Activated CD4-positive, alpha-beta memory T cell treated with anti-CD3 and anti-CD28 coated beads for 36 hours (primary cell): ENCODE measurements at places on chromosomes 12 and 14.

DNA sequence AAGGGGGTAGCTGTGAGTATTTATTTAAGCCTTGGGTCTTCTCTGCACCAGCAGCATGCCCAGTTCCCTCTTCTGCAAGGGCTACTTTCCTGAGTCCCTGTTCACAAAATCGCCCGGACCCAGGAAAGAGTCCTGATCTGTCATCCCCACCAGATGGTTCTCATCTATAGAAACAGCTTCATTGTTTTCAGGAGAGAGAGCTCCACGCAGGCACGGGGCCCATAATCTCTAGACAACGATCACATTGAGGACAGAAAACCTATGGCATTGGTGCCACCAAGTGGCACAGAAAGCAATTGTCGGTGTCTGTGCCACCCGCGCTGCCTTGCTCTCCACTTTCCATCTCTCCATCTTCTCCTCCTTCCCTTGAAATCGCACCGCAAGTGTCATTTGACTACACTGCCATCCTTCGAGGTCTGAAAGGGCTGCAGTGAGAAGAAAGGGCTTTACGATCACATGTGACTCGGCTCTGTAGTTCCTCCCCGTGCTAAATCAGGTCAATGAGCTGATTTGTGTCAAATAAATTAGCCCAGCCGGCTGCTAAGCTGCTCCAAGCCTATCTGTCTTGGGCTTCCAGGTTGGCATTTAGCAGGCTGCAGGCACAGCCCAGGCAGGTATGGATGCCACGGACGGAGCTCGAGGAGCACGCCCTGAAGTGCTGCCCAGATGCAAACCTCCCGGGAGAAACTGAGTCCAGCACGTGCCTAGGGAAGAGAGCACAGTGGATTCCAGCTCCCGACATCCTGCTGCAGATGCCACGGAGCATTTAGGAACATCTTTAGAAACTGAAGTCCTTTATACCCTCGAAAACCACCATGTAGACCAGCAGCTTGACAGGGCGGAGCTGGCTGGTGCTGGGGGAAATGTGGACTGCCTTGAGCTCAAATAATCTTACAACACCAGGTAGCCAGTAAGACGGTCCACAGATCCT is 28.8 kb downstream of the SPRING1 start:
- H3K4me3 ChIP-seq: no peak overlapping the region
- H3K36me3 ChIP-seq: no peaks in the 10 kb centered on the region
- no peak overlapping the region for H3K27ac ChIP-seq
- H3K27me3 ChIP-seq: no peaks in the 10 kb centered on the region
- H3K4me1 ChIP-seq: peaks cover 7% of the 10 kb centered on the region

- H3K27ac ChIP-seq: peak overlapping the region; percentile 81
- DNase-seq: peak; percentile 93
- peaks cover 33% of the 10 kb centered on the region for H3K4me1 ChIP-seq
- H3K27me3 ChIP-seq: no peaks in the 10 kb centered on the region
- no peaks in the 10 kb centered on the region for H3K36me3 ChIP-seq
Observed at GRCh38 chr12:49945394-49946080, 5.0 kb upstream of the AQP2 start.

GRCh38 chr12:92558215-92558773 is 144.5 kb upstream of the PLEKHG7 start:
- H3K27ac ChIP-seq: no peak overlapping the region
- peak overlapping the region; percentile 65 for H3K4me3 ChIP-seq
- peaks cover 13% of the 10 kb centered on the region for H3K36me3 ChIP-seq
- DNase-seq: no peak

GRCh38 chr14:51479584-51480325 is 172.0 kb upstream of the FRMD6 start:
- no peak for DNase-seq
- H3K27ac ChIP-seq: no peak overlapping the region
- H3K4me1 ChIP-seq: no peaks in the 10 kb centered on the region
- H3K36me3 ChIP-seq: no peaks in the 10 kb centered on the region
- H3K4me3 ChIP-seq: no peak overlapping the region

GRCh38 chr12:1993871-1994371 is 10.3 kb downstream of the DCP1B start:
- no peaks in the 10 kb centered on the region for H3K27me3 ChIP-seq
- H3K4me1 ChIP-seq: peaks cover 40% of the 10 kb centered on the region
- H3K4me3 ChIP-seq: no peak overlapping the region
- peak; percentile 37 for DNase-seq
- H3K27ac ChIP-seq: peak overlapping the region; percentile 65

GRCh38 chr12:116818341-116818856 is 62.8 kb downstream of the HRK start:
- H3K27me3 ChIP-seq: no peaks in the 10 kb centered on the region
- peak overlapping the region; percentile 85 for H3K27ac ChIP-seq
- H3K4me1 ChIP-seq: peaks cover 15% of the 10 kb centered on the region
- peak overlapping the region; percentile 93 for H3K4me3 ChIP-seq

DNA sequence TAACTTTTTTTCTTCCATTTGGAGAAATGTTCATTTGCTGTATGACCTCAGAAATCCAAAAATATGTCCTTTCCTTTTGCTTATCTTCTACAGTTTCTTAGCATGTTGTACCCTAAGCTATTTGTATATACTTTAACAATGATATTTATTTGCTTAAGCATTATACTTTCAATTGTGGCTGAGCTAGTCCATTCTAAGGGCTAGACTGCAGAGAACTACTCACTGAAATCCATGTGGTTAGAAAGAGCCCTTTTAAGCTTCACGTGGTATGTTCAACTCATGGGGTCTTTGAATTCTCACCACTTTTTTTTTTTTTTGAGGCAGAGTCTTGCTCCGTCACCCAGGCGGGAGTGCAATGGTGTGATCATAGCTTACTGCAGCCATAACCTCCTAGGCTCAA is 122.5 kb downstream of the HMGA2 start:
- H3K4me1 ChIP-seq: no peaks in the 10 kb centered on the region
- H3K27me3 ChIP-seq: peaks cover 11% of the 10 kb centered on the region

DNA sequence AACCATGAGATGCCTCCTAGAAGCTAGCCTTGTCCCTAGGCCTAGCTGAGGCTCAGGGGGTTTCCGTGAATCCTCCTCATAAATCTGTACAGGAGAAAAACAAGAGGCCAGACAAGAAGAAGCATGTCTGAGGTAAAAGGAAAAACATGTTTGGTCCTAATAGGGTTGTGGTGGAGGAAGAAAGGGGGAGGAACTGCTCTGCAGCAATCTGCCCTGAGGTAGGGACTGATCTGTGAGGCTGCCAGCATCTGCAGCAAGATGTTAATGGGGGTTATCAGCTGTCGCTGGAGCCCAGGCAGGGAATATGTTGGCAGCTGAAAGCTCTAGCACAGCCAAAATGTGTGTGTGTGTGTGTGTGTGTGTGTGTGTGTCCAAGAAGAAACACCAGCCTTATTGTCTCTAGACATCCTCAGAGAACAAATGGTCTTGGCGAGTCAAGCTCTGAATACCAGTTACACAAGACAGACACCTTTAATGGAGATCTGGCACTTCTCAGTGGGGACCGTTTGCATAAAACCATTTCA is 218.5 kb downstream of the NUAK1 start:
- no peaks in the 10 kb centered on the region for H3K4me1 ChIP-seq
- H3K4me3 ChIP-seq: no peak overlapping the region
- H3K27ac ChIP-seq: no peak overlapping the region
- H3K36me3 ChIP-seq: no peaks in the 10 kb centered on the region
- no peak for DNase-seq

GRCh38 chr12:18895946-18896345 is 158.0 kb downstream of the CAPZA3 start:
- no peaks in the 10 kb centered on the region for H3K4me1 ChIP-seq
- H3K4me3 ChIP-seq: no peak overlapping the region
- DNase-seq: no peak
- no peak overlapping the region for H3K27ac ChIP-seq
- H3K27me3 ChIP-seq: peaks cover 3% of the 10 kb centered on the region

GRCh38 chr14:51792809-51793208 is 67.6 kb upstream of the GNG2 start:
- H3K36me3 ChIP-seq: no peaks in the 10 kb centered on the region
- DNase-seq: no peak
- no peak overlapping the region for H3K27ac ChIP-seq

DNA sequence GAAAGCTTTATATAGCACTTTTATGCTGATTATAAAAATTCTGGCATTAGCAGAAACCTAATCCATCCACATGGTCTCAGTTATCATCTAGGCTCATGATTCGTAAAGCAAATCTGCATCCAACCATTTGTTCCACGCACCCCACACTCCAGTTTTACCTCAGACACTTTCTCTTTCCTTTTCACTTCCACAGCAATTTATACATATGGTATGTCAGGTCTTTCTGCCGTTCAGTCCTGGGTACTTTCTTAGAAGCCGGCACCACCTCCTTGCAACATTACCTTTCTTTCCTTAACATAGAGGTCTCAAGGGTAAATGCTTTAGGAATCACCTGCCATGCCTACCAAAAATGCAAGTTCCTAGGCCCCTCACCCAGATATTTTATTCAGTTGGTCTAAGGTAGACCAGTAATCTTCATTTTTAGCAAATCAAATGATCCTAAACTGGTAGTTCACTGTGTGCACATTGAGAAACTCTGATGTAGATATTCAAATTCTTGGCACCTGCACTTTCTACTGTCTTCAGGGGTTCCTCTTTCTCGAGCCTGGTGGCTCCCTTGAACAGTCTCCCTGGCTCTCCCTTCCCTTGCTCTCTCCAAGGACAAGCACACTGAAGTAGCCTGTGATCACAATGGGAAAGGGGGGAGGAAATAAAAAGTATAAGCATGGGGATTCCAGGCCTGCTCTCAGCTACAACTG is 2.8 kb upstream of the KRAS start:
- H3K27ac ChIP-seq: no peak overlapping the region
- H3K4me3 ChIP-seq: no peak overlapping the region
- H3K36me3 ChIP-seq: peaks cover 3% of the 10 kb centered on the region
- peaks cover 19% of the 10 kb centered on the region for H3K4me1 ChIP-seq
- peak; percentile 16 for DNase-seq

GRCh38 chr12:74984631-74985030 is 225.0 kb downstream of the KCNC2 start:
- H3K4me1 ChIP-seq: no peaks in the 10 kb centered on the region
- no peak overlapping the region for H3K4me3 ChIP-seq
- H3K27ac ChIP-seq: no peak overlapping the region
- no peaks in the 10 kb centered on the region for H3K27me3 ChIP-seq
- no peak for DNase-seq

DNA sequence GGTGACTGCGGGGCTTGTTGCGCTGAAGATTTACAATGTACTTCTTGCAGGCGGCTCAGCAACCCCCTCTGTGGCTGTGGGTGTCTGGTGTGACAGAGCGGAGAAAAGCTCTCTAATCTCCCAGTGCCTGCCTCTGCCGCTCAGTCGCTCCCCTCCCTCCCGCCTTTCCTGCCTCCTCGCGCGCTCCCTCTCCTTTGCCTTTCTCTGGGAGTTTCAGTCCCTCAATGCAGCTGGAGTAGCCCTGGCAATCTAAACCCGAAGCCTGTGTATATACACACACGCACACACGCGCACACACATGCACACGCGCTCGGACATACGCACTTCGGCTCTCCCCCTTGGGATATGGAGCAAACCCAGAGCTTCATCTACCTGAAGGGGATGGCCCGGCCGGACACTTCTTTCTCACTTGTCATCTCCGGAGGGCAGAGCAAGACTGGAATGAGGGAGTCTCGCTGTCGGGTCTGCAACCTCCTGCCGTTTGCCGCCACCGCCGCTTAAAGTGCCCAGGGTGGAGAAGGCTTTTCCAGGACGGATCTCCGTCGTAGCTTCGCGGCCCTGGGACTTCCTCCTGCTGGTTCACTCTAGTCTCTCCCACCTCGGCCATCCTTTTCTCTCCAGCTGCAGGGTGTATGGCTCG is 599 bp upstream of the TRHDE start:
- H3K27me3 ChIP-seq: peaks cover 37% of the 10 kb centered on the region
- H3K4me3 ChIP-seq: no peak overlapping the region
- peaks cover 2% of the 10 kb centered on the region for H3K4me1 ChIP-seq

- peak; percentile 13 for DNase-seq
- peak overlapping the region; percentile 19 for H3K4me3 ChIP-seq
- H3K27ac ChIP-seq: no peak overlapping the region
- peaks cover 13% of the 10 kb centered on the region for H3K4me1 ChIP-seq
Observed at GRCh38 chr12:90102957-90103652, 394.5 kb upstream of the ATP2B1 start.

GRCh38 chr14:101241147-101241546 is 320.1 kb upstream of the DIO3 start:
- peaks cover 7% of the 10 kb centered on the region for H3K27me3 ChIP-seq
- no peaks in the 10 kb centered on the region for H3K36me3 ChIP-seq
- H3K4me3 ChIP-seq: no peak overlapping the region
- H3K27ac ChIP-seq: no peak overlapping the region
- H3K4me1 ChIP-seq: no peaks in the 10 kb centered on the region

GRCh38 chr12:64091186-64091585 is 130.9 kb downstream of the KICS2 start:
- H3K27ac ChIP-seq: no peak overlapping the region
- H3K4me3 ChIP-seq: no peak overlapping the region
- H3K36me3 ChIP-seq: no peaks in the 10 kb centered on the region
- no peaks in the 10 kb centered on the region for H3K4me1 ChIP-seq

DNA sequence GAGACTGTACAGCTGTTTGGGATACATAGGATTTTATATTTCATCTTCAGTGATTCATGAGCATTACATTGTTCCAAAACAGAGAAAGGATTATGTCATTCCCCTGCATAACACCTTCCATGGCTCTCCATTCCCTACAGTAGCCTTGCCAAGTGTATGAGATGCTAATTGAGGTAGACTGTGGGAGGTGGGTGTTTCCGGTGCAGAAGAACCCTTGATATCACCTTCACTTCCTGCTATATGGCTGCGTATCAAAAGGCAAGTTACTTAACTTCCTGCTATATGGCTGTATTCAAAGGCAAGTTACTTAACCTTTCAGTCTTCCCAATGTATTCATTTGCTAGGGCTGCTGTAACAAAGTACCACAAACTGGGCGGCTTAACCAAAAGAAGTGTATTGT is 11.2 kb downstream of the FAR2 start:
- no peak overlapping the region for H3K27ac ChIP-seq
- no peak overlapping the region for H3K4me3 ChIP-seq
- DNase-seq: peak; percentile 23
- H3K27me3 ChIP-seq: no peaks in the 10 kb centered on the region
- H3K4me1 ChIP-seq: peaks cover 26% of the 10 kb centered on the region

- no peak overlapping the region for H3K27ac ChIP-seq
- peaks cover 5% of the 10 kb centered on the region for H3K27me3 ChIP-seq
- no peaks in the 10 kb centered on the region for H3K36me3 ChIP-seq
- H3K4me3 ChIP-seq: no peak overlapping the region
- H3K4me1 ChIP-seq: no peaks in the 10 kb centered on the region
- no peak for DNase-seq
Observed at GRCh38 chr12:5803532-5803931, 141.5 kb downstream of the ANO2 start.
